ENCODE measurements at places on chromosomes 3 and 15.

- DNase-seq: no peak
Observed at GRCh38 chr3:133181392-133182150, 143.4 kb downstream of the TMEM108 start.

- peak; percentile 14 for DNase-seq
Observed at GRCh38 chr3:38655708-38656300, 6.3 kb upstream of the SCN5A start.

DNA sequence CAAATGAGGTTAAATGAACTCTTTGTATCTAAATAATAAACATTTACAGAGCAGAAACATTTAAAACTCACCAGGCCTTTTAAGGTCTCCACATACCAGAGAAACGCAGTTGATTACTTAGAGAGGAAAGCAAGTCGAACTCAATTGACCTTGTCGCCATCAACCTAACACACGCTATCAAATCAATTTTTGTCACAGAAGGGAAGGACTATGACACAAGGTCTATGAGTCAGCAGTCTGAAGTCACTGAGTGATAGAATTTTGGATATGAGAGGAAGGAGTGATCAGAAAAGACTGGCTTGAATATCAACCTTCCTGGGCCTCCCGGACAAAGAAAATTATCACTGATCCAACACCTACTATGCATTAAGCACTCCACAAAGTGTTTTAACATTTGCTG, 514.4 kb upstream of the ZNF385D start:
- DNase-seq: no peak

- DNase-seq: no peak
Observed at GRCh38 chr15:91929509-91929908, 76.0 kb downstream of the SLCO3A1 start.

DNA sequence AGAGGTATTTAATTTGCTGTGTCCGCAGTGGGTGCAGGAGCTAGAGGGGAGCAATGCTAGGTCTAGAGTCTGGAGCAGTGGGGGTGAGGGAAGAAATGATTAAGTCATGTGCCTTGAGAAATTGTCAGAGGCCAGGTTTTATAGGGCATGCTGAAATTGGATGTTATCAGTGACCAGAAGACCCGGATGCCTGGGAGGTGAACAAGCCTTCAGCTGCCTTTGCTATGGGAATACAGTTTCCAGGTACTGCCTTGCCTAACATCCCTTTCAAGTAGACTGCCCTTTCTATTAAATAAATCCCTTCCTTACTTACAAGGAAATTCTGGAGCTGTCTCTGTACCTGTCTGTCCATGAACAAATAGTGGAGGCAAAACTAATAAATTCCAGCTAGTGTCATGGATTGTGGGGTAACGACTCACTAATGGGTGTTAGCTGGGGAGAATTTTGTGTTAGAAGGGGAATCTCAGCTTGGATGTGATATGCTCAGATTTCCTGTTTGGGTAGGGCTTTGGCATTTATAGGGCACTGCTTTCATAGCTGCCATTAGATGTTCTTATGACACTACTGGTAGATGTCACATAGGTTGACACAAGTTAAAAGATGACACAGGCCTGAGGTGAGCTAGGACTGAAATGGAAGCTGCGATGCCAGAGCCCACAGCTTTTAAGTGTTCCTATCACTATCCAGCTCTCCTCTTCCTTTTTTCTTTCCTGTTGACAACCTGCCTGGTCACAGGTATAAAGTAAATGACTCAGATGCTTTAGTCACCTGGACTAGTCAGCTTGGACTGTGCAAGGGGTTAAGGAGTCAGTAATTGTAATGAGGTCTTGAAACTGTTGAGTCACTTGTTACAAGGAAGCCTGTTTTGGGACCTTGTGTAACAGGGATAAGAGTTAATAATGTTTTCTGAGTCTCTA, 21.3 kb downstream of the CHD2 start:
- DNase-seq: no peak

GRCh38 chr3:112333381-112334317, 693 bp downstream of the CD200 start:
- peak; percentile 52 for DNase-seq

DNA sequence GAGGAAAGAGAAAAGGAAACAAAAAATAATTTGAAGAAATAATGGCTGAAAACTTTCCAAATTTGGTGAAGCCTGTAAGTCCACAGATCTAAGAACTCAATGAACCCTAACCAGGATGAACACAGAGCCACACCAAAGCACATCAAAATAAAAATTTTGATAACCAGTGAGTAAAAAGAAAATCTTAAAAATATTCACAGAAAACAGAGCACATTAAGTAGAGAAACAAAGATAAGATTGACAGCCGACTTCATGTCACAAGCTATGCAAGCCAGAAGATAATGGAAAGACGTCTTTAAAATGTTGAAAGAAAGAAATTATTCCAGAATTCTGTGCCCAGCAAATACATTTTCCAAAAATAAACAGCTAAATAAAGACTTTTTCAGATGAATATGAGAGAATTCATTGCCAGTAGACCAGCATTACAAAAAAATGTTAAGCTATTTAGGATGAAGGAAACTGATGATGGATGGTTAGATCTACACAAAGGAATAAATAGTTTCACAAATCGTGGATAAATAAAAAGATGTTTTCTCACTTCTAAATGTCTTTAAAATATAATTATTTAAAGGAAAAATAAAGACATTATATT, 140.2 kb upstream of the SKOR1 start:
- DNase-seq: peak; percentile 8

DNA sequence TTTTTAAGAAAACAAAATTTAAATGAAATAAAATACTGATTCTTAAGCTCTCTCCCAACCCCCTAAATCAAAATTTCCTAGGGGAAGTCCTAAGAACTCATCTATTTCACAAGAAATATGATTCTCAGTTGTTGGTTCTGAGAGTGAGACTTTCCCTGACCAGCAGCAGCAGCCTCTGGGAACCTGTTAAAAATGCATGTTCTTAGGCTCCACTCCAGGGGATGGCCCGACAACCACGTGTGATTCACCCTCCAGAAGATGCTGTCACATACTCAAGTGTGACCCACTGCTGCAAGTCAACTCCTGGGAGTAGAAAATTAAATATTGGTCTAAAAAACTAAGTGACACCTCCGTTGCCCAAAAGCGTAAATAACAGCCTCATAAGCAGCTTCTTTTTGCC, 343.2 kb upstream of the NR2F2 start:
- no peak for DNase-seq

- no peak for DNase-seq
Observed at GRCh38 chr3:52007291-52007690, 11.6 kb upstream of the RPL29 start.

DNA sequence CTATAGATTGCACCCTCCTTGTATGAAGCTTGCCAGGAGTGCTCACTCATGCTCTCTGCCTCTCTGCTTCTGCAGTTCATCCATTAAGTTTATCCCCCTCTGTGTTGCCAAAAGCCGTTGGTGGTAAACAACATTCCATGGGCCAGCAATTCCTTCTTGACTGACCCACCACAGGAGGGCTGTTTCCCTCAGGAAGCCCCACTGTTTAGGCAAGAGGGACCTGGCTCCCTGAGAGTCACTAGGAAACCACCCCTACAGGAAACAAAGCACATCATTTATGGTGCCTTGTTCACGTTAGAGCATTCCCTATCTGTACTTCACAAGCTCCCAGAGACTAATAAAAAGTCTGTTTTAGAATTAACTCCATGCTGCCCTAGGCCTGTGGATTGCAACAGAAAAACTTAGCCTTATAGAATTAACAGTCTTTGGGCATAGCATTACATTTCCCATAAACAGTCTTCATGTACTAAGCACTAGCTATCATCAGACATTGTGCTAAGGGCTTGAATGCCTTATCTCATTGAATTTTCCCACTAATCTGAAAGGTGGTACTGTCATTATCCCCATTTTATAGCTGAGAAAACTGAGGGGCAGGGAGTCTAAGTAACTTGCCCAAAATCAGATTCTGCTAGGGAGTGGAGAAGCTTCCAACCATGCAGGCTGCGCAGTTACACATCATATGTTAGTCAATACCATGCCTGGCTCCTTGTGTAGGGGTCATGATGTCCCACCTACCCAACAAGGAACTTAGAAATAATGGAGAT, 149.9 kb downstream of the SHQ1 start:
- DNase-seq: no peak

GRCh38 chr3:12438318-12438717, 46.0 kb upstream of the TSEN2 start:
- DNase-seq: no peak

DNA sequence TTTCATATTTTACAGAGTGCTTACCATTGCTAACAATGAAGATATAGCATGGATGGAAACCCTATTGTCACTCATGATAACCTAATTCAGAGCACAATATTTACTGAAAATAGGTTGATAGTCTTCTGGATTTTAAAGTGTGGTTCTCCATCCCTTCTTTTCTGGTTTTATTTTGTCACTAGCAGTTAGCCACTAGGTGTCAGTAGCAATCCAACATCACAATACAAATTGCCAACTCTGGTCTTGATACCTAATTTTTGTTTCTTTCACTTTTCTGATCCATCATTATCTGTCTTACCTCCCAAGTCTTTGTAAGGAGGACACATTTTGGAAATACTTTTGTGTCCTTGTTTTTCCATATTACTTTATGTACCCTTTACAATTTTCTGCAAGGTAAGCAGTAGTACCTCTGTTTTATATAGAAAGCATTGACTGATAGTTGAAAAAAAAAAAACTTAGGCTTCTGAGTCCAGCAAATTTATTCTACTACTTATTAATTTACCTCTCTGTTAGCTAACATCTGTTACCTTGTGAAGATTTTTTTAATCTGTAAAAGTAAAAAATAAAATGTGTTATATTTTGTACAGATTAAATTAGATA, 28.3 kb upstream of the CRYBG3 start:
- peak; percentile 50 for DNase-seq

DNA sequence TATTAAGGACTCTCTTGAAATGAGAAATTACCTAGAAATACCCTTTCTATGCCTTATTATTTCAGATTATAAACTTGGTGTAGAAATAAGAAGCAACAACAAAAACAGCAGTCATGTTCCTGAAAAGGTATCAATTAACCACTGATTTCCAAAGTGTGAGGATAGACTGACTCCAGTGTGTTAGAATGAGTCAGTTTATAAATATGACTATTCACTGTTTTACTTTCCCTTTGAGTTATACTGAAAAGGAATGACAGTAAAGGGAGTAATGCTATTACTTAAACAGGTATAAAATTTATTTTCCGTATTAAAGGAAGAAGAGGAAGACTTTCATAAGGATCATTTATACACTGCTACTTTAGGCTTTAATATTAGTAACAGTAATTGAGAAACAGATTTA, 12.9 kb downstream of the GMNC start:
- DNase-seq: no peak

GRCh38 chr3:8887435-8888300, 75.6 kb downstream of the RAD18 start:
- no peak for DNase-seq

- no peak for DNase-seq
Observed at GRCh38 chr3:28788571-28788970, 439.9 kb upstream of the AZI2 start.

DNA sequence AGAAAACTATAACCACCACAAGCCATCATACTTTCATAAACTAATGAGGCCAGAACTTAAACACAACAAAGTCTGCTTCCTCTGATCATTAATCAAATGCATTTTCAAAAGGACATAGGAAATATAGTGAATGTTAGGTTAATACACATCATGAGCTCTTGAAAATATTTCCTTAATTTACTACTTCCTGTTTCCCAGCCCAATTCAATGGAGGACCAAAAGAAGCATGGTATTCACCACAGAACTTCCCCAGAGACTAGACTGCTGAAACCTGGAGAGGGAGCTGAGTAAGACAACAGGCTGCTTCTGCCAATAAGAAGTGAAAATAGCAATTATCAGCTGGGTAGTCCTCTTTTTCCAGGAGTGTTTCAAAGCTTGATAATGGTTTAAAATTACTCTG, 250.3 kb downstream of the ULK4 start:
- no peak for DNase-seq

DNA sequence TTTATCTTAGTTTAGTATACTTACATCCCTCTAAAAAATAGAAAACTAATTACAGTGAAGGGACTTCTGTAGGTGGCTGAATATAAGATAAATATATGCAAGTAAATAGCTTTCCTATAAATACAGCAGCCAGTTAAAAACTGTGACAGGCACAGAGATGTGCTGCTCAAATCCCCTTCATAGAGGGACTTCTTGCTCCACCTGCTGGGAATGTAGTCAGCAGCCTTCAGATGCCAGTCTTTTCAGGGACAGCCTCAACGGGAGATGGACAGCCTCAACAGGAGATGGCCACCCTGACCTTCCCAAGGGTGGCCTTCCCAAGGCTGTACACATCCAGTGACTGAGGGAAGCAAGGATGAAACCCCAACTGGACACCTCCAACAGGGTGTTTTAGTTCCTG, 15.7 kb upstream of the PRR23E start:
- no peak for DNase-seq

GRCh38 chr3:151410891-151411559, 26.5 kb upstream of the P2RY12 start:
- no peak for DNase-seq

- no peak for DNase-seq
Observed at GRCh38 chr15:54064365-54064764, 86.1 kb downstream of the UNC13C start.

- no peak for DNase-seq
Observed at GRCh38 chr15:100537331-100537730, 8.6 kb upstream of the CERS3 start.

DNA sequence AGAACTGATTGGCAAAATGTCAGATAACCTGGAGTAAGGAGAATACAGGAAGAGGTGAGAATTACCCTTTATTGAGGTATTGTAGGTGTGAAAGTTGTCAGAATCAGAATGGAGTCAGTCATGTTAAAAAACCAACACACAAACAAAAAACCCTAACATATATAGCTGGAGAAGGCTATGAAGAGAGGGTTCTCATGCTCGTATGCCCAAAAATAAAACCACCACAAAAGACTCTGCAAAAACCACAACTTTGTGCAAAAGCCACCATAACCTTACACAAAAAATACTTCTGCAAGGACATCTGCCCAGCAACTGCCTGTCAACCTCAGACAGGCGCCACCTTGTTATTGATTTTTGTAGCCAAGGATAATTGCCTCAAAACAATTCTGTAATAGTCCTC, 136.0 kb downstream of the CD47 start:
- no peak for DNase-seq

GRCh38 chr3:126422121-126422520, 27.4 kb downstream of the CFAP100 start:
- no peak for DNase-seq

- DNase-seq: no peak
Observed at GRCh38 chr15:77904436-77904821, 173.1 kb downstream of the TBC1D2B start.

DNA sequence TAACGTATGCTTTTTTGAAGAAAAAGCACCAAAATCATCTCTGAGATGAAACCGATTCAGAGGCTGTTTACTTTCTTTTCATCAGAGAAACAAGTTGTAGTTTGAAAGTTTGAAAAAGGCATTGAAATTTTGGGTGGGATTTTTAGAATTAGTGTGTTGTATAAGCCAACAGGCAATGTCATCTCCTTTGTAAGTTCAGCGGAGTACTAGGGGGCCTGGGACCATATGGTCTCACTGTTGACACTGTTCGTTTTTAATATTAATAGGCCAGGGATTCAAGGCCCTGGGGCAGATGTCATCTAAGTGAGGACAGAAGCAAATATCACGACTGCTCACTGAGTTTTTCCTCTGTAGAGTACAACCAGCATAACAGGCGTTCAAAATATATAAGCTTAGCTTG, 256.2 kb upstream of the RARB start:
- no peak for DNase-seq
